ENCODE measurements at places on chromosomes 1 and 21.

- DNase-seq, result peak; percentile 41
Observed at GRCh38 chr1:44707959-44708831, 22.8 kb downstream of the RNU5D-1 start.

- peak; percentile 43 for DNase-seq
Observed at GRCh38 chr21:34693192-34693810, 24.5 kb downstream of the CLIC6 start.

DNA sequence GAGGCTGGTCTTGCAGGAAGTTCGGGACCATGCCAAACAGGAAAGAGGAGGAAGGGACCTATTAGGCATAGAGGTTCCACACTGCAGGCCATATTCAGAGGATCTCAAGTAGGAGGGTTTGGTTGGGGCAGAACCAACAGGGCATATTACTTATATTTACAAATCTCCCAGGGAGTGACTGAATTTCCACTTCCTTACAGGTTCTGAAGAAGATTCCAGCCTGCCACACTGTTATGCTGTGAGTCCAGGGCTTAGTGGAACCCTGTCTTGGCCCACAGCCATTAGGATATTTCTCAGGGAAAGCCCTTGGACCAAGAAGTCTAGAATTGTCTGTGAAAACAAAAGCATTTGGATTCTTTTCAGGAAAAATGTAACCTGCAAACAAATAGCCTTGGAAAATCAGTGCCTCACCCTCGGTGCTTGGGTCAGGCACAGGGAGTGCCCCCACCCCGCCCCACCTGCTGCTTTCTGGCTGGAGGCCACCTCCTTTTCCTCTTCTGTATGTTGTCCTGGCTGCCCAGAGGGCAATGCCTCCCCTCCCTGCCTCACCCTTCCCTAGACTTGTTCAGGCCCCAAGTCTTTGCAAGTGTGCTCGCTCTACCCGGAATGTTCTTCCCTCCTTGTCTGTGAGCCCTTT is 41.0 kb upstream of the JUN start:
- DNase-seq, result no peak

DNA sequence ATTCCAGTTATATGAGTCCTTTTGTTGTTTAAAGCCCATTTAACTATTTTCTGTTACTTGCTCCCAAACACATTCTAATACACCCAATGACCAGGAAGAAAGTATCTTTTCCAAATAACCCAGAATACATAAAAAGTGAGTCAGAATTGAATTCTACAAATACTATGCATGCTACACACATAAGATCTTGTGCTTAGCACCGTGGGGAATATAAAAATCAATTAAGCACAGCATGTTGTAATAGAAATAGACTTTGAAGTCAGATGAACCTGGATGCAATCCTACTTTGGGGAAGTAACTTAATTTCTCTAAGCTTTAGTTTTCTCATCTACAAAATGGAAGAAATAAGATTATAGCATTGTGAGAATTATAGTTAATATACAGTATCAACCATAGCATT is 40.5 kb upstream of the MUTYH start:
- no peak for DNase-seq

All from Caki2 (cell line).